ENCODE measurements at places on chromosomes 1 and 21.

DNA sequence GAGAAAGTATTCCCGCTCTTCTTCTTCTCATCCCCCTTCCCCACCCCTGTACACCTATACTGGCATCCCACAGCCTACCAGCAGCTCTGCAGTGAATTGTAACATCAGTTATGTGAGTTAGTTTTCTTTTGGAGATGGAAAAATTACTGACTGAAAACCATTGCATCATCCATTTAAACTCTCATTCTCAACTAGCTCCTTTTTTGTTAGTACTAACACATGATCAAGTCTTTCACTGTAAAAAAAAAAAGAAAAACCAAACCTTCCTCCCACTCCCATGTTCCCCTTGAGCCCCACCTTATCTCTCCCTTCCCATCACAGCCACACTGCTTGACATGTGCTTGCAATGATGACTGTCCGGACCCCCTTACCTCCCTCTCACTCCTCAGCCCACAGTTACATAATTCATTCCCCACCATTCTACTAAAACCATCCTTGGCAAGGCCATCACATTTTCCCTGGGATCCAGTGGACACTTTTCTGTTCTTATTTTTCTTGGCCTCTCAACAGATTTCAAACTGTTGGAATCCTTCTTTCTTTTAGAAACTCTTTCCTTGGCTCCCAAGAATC lies 23.2 kb upstream of the RAVER2 start:
- no peak for DNase-seq

DNA sequence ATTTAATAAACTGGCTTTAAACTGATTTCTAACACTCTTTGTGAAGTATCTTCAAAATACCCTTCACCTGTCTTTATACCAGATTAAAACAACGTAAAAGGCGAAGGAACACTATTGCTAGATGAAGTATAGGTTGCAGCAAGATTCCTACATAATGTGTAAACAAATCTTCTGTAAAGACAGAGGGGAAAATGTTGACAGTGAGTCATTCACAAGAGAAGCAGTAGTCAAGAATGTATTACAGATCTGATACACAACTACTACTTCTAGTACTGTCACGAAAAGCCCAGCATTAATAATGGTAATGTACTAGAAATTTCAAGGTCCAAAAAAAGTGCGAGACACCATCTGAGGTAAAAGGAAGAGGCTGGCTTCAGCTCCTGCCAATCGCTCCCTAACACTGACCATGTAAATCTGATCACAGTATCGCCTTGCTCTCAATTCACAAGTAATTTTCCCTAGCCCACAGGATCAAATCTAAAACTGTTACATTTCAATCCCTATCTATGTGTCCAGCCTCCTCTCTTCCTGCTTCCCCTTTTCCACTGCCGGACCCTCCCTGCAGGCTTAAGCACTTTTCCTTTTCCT lies 290.4 kb downstream of the AKT3 start:
- peak; percentile 41 for DNase-seq

DNA sequence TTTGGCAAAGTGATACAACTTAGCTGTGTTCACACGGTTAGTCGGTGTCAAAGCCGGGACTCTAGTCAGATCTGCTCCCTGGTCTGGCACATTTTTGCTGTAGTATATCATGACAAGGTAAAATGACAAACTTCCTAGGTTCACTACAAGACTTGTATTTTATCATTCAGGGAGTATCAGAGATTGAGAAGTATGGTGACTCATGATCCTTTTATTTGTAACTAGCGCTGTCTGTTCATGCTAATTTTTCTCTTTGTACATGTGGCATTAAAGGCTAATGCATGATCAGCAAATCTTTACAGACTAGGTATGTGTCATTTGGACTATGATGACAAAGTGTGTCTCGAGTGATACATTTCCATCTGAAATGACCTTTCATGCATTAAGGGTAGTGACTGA lies 326.7 kb downstream of the SIPA1L2 start:
- no peak for DNase-seq

GRCh38 chr1:228768355-228769000 lies 33.2 kb downstream of the RHOU start:
- DNase-seq = no peak

- DNase-seq = no peak
These were observed 38.2 kb downstream of the ARHGEF11 start for GRCh38 chr1:157007306-157007705.

GRCh38 chr1:228175316-228176023 lies 9.9 kb downstream of the IBA57 start:
- no peak for DNase-seq

GRCh38 chr21:35873441-35873840 lies 186.9 kb downstream of the SETD4 start:
- no peak for DNase-seq

DNA sequence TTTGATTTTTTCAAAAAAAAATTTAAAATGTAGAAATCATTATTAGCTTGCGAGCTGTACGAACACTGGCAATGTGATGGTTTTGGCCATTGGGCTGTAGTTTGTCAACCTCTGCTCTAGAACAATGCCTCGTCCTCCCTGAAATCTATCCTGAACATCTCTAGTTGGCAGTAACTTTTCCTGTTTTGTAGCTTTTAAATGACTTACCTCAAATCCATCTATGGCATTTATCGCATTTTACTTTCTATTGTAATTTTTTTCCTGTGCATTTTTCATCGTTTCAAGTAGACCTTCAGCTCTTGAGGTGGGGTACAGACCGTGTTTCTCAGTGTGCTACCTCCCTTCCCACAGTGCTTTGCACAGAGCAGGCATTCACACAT lies 30.4 kb upstream of the A3GALT2 start:
- DNase-seq = no peak

DNA sequence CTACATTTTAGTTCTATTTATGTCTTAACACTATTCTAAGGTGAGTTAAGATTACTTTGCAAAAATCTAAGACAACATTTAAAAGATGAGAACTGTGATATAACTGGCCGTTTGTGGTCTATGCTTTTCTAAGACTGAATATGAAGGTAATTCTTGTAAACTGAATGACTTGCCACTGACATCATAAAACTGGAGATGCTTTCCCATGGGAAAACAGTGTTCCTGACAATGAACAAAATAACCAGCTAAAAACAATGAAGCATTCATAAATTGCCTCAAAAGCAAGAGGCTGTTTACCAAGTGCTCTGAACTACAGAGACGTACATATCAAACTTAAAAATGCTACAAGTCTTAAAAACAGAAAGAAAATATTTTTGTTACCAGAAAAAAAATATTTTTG lies 54.7 kb downstream of the APP start:
- peak; percentile 47 for DNase-seq

DNA sequence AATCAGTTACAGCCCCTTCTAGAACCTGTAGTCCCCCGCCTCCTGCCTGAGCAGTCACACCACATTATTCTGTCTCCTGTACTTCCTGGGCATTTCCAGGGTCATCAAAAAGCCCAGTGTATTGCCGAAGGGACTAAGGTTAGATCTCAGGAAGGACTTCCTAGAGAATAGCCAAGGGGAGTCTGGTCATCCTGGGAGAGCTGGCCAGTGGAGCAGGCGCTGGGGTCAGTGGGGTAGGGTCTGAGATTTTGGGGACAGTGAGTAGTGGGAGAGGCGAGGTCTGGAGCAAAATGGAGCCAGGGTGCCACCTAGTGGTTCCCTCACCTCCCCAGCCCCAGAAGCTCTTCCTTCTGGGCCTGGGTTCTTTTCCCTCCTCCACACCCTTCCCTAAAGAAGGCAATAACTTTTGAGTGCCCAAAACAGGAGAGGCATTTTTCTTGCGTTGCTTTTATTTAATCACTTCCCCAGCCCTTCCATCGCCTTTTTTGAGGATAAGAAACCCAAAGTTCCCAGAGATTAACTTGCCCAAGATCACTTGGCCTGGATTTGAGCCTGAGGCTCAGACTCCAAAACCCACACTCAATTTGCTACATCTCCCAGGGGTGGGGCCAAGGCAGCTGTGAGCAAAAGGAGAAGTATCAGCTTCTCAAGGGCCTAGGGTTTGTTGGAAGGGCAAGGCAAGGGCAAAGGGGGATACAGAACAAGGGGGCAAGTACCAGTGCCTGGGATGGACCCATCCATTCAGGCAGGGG lies 7.3 kb upstream of the PMVK start:
- DNase-seq = peak; percentile 37

DNA sequence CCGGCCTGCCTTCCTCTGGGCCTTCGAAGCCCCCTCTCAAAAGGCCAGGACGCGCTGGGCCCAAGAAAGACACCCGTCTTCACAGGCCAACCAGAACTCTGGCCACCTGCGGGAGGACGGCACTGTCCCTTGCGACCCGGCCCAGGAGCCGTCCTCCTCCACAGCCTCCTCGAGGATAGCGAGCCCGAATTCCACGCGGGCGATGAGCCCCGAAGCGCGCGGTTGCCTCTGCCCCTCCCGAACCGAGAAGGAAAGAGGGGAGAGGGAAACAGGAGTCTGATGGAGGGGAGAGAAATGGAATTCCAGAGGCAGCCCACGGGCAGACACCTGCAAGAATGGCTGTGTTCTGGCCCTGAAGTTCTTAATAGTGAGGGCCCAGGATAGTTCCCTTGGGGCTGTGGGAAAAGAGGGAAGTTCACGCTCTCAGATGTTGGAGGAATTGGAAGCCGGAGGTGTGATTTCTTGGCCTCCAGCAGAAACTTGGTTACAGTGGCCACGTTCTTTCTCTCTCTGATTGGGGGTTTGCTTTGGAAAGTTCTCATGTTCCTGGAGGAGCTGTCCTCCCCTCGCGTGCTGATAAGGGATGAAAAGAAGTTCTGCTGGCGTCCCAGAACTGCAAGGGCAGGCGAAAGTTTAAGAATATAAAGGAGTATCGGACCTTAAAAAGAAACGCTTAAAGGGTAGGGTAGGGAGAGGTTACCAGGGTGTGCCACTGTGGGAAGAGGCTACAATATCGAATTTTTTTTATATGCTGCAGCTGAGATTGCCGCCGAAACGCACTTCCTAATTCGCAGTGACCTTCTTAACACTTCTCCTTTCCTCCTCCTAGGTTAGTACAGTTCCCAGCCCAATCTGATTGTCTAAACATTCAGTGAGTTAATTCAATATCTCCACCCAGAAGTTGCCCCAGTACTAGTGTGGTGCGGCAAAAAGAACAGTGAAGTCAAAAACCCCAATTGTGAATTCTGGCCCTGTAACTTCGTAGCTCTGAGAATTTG lies 5.8 kb upstream of the SLC44A5 start:
- DNase-seq = peak; percentile 13

- DNase-seq = no peak
These were observed 116.2 kb downstream of the DISP1 start for GRCh38 chr1:222931023-222931422.

- no peak for DNase-seq
These were observed 253.8 kb downstream of the PCP4 start for GRCh38 chr21:40120940-40121575.

GRCh38 chr1:234296496-234296895 lies 76.8 kb upstream of the COA6 start:
- DNase-seq = no peak

DNA sequence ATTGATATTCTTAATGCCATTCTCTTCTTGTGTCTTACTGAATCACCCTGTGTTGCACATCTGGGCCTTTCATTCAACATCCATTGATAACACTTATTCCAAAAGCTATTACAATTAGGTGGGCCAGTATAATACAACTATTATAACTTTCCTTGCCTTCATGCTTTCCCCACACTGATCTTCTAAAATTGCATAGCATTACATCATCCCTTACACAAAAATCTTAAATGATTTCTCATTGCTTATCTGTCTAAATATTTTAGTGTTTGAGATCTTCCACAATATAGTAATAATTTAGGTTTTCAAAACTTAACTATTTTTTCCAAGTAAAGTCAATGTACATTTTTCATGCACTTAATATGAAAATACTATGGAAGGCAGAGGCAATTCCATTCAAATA lies 1634.1 kb downstream of the PLA2G4A start:
- no peak for DNase-seq

GRCh38 chr1:23419180-23419579 lies 5.4 kb downstream of the TCEA3 start:
- DNase-seq = no peak

GRCh38 chr1:177368255-177368654 lies 197.5 kb downstream of the BRINP2 start:
- DNase-seq = peak; percentile 2

GRCh38 chr1:55368698-55369097 lies 153.5 kb upstream of the USP24 start:
- DNase-seq = no peak

DNA sequence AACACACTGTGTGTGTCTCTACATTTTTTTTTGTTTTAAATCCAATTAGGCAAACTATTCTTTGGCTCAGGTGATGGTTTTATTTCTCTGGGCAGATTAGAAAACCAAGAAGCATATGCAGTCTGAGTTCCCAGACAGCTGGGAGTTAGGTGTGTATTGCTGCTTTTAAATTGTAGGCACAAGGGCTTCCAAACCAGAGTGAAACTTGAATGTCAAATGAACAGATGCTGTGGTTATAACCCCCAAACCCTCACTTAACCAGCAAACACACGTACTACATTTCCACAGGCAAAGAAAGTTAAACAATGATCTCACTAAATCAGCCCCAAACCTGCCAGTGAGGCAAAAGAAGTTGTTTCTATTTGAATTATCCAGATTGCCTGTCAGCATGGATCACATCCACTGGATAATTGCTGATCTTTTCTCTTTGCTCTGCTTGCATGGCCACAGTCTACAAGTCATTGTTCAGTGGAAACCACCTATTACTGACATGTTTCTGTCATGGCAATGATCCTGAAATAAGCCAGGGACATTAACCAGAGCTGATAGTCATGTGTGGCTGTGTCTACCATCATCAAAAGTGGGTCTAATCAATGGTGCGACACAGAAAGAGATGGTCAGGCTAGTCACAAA lies 576.5 kb upstream of the PLXNA2 start:
- no peak for DNase-seq

DNA sequence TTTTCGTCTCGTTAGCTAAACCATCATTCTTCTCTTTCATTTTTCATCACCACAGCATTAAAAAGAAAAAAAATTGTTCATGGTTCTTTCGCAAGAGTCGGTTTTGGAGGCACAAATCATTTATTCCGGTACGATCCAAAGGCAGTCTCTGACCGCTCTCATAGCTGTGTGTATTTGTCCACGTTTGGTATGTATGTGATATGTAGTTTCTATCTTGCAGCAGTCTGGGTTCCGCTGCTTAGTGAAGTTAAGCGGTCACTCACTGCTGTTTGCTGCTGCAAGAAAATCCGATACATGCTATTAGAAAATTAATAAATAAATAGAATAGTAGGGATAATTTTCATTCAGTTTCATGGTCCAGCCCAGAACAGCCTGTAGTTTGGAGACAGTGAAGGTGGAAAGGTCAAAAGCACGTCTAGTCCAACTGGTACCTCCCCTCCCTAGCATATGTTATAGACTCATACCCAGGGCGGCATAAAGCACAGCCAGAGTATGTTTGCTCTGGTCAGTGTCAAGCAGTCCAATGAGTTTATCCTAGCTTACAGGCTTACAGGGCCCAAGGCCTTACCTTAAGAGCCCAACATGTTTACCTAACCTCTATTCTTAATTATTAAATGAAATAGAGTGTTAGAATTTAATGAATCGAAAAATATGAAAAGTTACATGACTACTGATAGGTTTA lies 2.5 kb downstream of the FMN2 start:
- peak; percentile 63 for DNase-seq

- no peak for DNase-seq
These were observed 335.8 kb downstream of the CAMTA1 start for GRCh38 chr1:7120863-7121621.

GRCh38 chr1:106584107-106584506 lies 472.4 kb upstream of the PRMT6 start:
- DNase-seq = no peak

Measured in EL (cell line).